ENCODE measurements at places on chromosomes 2 and 18.
A peak's percentile ranks its signal among the peaks of the same experiment; 100 is the strongest.

- DNase-seq = no peak
Measured at GRCh38 chr2:215716956-215717355, 281.1 kb upstream of the FN1 start.

DNA sequence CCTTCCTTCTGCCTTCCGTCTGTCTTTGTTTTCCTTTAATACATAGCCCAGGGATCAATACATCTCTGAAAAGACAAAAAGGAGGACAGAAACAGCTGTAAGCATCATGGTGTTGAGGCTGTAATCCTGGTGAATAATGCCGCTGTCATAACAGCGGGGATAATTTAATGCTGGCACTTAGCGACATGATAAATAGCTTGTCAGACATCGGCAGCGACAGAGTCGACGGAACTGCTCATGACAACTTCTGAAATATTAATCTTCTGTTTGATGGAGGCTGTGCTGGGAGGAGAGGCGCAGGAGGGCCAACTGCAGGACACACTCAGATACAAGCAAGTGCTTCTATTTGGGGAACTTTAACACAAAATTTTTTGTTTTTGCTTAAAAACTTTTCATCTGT is 602.2 kb downstream of the GALR1 start:
- no peak for DNase-seq

GRCh38 chr2:71716697-71717624 is 263.6 kb downstream of the DYSF start:
- peak; percentile 93 for DNase-seq

DNA sequence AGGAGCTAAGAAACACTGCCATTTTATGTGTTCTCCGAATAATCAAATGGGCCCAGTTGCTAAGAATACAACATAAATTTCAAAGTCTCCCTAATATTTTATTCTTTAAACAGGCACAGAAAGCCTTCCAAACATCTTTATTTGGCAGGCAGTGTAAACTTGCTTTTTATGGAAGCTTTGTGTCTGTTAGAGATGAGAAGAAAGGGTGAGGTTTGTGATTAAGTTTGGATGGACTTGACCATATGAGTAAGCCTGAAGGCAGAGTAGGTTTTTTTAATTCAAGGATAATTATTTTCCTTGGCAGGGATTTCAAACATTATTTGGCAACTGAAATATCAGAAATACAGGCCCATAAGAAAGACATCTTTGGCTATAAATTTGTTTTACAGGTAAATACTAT is 62.9 kb downstream of the COX7A2L start:
- no peak for DNase-seq

DNA sequence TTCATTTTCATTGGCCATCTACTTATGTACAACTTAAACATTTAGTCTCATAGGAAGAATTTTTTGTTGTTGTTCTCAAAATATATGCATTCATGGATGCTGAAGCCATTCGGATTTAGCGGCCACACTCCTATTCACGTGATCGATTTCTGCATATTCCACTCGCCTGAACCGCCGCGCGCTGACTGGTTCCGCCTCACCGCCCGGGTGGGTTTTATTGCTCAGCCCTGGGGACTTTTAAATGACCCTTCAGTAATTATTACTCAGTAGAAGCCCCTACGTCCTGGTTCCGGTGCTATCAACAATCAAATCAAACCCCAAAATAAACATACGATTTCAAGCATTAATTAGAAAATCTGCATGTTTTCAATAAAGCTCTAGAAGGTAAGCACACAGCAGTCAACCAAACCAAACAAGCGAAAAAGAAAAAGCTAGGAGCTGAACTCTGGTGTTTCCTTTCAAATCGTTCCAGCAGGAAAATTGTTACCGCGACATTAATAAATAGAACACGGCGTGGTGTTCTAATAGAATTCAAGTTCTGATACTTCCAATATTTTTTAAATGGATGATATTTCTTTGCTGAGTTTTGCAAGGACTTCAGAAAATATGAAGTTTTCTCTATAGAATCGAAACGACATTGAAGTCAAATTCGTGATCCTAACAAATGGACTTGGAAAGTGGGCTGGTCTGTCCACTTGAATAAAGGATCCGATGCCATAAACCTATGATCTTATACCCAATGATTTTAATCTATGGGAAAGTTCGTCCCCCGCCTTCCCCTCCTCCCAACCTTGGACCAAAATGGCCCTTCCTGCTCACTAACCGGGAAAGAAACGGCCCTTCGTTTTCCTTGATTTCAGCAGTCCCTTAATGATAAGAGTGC is 9.3 kb downstream of the PAX3 start:
- DNase-seq = no peak

DNA sequence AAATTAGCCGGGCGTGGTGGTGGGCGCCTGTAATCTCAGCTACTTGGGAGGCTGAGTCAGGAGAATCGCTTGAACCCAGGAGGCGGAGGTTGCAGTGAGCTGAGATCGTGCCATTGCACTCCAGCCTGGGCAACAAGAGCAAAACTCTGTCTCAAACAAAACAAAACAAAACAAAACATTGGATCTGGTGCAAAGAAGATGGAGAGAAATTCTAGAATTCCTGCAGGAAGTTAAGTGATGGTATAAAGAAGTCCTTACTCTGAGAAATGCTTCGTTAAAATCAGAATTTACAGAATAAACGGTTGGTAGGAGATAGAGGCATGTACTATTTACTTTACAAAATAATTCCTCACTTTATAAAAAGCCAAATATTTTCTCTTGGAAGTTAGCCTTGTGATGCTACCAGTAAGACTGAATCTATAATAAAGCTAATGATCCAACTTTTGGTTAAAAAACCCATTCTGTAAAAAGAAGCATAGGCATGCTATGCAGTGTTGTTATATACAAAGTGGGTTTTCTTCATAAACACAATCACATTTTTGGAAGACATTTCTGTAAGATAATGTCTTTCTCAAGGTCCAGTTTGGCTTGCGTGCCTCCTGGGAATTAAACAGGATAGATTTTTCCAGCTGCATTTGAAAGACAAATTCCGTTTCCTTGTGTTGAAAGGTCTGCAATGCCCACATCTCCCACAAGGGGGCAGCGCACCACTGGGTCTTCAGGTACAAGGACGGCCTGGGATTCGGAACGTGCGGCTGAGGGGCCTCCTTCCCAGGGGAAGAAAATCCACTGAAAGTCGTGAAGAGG is 35.6 kb upstream of the PNO1 start:
- peak; percentile 81 for DNase-seq

DNA sequence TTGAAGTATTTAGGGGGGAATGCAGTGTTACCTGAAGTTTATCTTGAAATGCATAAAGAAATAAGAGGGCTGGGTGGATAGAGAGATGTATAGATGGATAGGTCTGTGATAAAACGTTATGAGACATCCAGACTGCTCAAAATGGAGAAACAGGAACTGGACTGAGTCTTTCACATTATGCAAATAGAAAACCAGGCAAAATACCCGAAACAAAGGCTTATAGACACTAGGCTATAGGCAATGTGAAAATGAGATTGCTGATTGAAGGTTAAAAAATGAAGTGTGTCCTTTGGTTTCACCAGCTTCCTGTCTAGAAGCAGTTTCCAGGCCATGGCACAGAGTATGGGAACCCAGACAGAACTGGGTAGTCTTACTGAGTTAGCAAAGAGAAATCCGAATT is 24.9 kb upstream of the SLC3A1 start:
- DNase-seq = no peak

DNA sequence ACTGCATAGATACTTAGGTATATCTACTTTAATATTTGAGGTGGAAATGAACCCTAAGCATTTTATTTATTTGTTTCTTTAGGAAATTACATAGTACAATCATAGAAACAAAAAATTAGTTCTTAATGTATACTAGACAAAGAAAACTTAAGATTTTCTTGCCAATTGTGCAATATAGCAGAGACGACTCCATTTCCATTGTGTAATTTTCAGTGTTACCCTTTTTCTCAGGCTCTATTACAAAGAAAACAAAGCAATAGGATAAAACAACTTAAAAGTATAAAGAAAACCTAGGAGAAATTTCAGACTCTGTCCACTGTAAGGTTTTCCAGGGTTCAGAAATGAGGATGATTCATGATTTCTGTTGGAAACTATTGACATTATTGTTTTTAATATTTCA is 89.0 kb upstream of the SERTAD2 start:
- DNase-seq = no peak

- peak; percentile 8 for DNase-seq
Measured at GRCh38 chr2:182816866-182817265, 49.6 kb downstream of the FRZB start.

DNA sequence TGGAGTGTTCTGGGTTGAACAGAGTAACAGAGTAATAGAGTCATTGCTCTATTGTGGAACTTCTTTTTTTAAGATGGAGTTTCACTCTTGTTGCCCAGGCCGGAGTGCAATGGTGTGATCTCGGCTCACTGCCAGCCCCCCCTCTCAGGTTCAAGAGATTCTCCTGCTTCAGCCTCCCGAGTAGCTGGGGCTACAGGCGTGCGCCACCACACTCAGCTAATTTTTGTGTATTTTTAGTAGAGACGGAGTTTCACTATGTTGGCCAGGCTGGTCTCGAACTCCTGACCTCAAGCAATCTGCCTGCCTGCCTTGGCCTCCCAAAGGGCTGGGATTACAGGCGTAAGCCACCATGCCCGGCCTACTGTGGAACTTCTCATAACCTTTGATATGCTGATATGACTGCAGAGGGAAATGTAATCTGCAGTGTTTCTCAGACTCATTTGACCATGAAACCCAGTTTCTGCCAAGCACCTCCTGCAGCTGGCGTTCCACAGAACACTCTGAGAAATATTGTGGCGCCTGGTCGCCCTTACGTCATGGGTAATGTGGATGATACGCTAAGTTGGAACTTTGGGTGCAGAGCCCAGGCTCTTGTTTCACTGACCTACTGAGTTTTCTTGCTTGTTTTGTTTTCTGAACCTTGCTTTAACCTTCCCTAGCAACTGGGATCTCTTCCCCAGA is 213.8 kb downstream of the BCL2 start:
- no peak for DNase-seq

GRCh38 chr2:230496891-230497290 is 80.9 kb downstream of the SP100 start:
- no peak for DNase-seq

DNA sequence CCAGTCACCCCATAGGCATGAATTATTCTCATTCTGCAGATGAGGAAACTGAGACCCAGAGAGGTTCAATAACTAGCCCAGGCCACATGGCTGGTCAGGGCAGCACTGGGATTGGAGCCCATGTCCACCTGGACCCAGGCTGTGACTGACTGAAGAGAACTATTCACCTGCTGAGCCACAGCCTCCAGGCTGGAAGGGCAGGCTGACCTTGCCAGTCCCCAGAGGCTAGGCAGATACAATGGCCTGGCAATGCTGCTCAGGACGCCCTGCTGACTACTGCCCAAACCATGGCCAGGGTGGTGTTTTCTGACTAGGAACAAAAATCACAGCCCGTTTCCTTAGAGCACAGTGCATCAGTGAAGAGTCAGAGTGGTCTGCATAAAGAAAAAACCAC is 36.8 kb downstream of the HS6ST1 start:
- no peak for DNase-seq

- peak; percentile 67 for DNase-seq
Measured at GRCh38 chr2:10003206-10004125, 39.9 kb upstream of the KLF11 start.

- DNase-seq = peak; percentile 83
Measured at GRCh38 chr18:60092073-60092472, 192.3 kb downstream of the PMAIP1 start.

DNA sequence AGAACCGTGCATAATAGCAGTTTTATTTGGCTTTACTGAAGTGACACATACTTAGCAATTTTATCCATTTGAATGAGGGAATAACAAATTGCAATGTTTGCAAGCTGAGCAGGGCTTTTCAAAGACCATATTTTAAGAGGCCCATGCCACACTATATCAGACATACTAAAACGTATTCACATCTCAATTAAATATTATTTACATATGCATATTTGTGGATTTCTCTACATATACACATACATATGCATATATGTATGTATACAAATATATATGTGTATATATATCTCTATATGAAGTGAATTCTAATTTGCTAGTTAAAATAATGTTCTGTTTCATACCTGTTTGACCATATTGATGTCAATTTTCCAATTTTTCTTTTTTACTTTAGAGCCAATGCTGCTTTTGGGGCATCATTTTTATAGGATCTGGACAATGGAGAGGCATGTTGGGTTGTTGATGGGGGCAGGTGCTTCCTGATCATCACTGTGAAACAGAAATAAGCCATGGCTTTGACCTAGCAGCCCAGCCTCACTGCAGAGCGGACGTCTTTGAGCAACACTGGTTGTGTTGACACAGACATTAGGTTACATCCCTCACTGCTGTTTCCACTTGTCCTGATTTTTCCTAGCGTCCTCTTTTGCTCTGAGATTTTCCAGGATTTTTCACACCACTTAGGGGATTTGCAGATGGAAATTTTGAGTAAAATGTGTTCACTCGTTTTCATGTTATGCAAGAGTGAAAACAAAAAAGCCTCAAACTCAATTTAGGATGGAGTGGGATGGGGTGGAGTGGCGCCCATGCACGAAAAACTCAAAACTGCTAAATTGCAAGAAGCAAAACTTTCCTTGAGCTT is 56.9 kb downstream of the RDH14 start:
- DNase-seq = no peak

GRCh38 chr2:222423632-222424275 is 589 bp upstream of the SGPP2 start:
- DNase-seq = no peak

DNA sequence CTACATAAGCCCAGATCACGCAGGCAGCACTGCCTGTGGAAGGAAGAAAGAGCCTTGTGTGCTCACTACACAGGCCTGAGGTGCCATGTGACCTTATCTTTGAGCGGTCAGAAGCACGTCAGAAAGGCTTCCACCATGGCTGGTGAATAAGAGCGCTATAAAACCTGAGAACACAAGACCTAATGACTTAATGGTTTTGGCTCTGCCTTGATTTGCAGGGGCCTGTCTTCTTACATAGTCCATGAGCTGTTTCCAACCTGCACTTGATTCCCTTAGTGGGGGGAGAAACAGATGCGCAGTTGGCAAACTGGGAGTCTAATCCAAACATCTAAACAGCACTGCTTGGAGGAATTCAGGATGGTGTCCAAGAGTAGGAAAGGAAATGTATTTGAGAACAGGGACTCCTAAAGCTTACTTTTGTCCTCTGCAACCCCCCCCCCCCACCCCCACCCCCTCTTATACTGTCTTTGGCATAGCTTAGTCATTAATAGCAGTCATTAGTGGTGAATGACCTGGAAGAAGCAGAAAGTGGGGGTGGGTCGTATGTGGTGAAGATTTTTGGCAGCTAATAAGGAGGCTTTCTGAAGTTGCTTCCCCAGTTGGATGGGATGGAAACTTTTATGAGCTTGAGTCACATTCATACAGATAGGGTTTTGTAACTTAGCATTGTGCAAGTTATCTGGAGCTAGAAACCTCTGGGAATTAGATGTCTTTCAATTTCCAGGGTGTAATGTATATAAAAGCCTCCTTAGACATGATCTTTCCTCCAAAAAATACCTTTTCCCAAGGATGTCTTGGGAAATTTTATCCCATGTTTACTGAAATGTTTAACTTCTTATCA is 454.1 kb downstream of the MEIS1 start:
- peak; percentile 99 for DNase-seq

- no peak for DNase-seq
Measured at GRCh38 chr2:233011268-233011650, 1.8 kb downstream of the NGEF start.

Measured in AG10803 (cell line).